Activated CD8-positive, alpha-beta memory T cell treated with anti-CD3 and anti-CD28 coated beads, Interleukin-2, amount 10 ng/mL, durations not matched to agents 7 days and 5 days (primary cell): ENCODE measurements at places on chromosomes 2 and 18. TPM values are rescaled to one million over a fixed set of nuclear protein-coding genes. Genes with fewer than 3 reads are reported as not detected.

DNA sequence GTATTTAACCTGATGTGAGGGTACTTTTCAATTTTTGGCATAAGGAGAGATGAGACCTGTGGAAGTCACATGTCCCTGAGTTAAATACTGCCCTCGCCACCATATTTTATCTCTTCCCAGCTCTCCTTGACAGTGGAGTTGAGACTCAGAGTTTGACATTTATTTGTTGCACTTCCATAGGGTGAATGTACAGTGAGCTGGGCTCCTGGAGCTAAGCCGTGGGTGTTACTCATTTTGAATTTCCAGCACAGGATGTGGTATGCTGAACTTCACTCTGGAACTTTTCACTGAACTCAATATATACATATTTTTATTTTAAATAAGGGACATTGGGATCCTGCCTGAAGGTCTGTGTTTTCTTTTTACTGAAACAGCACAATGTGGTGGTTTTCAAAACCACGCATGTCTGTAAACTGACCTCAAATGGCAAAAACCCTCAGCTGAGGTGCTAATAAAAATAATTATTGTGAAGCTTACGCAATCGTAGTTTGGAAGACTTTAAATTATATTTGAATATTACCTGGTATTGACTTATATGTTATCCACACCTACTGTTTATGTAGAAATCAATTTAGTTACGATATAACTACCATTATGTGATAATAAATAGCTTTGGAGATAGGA, 12.1 kb downstream of the RNF144A start:
- DNase-seq = no peak
- no peak overlapping the region for H3K4me3 ChIP-seq
- H3K4me1 ChIP-seq = peaks cover 22% of the 10 kb centered on the region
- H3K27ac ChIP-seq = no peak overlapping the region
- H3K27me3 ChIP-seq = no peaks in the 10 kb centered on the region
- H3K36me3 ChIP-seq = peaks cover 41% of the 10 kb centered on the region

DNA sequence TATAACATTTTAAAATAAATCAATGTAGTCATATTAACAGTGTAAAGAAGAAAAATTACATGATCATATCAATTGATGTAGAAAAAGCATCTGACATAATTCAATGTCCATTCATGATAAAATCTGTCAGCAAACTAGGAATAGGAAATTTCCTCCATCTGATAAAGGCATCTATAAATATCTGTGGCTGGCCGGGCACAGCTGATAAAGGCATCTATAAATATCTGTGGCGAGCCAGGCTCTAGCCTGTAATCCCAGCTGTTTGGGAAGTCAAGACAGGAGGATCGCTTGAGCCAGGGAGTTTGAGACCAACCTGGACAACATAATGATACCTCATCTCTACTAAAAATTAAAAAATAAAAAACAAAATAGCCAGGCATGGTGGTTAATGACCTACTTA, 18.1 kb upstream of the RANBP2 start:
- no peak overlapping the region for H3K4me3 ChIP-seq
- DNase-seq = no peak
- no peaks in the 10 kb centered on the region for H3K36me3 ChIP-seq
- no peak overlapping the region for H3K27ac ChIP-seq
- H3K27me3 ChIP-seq = peaks cover 2% of the 10 kb centered on the region
- no peaks in the 10 kb centered on the region for H3K4me1 ChIP-seq

- peaks cover 11% of the 10 kb centered on the region for H3K27me3 ChIP-seq
- DNase-seq = no peak
- H3K4me3 ChIP-seq = no peak overlapping the region
Observed at GRCh38 chr2:85089585-85089984, 43.6 kb upstream of the TCF7L1 start.

Gene PRKD3
- total RNA-seq = 39.6 TPM

Gene PLCD4
- 0.53 TPM for total RNA-seq

Gene ZNF385B
- total RNA-seq = not detected

GRCh38 chr18:25827961-25828561, 262.4 kb downstream of the SS18 start:
- no peak for DNase-seq
- peaks cover 4% of the 10 kb centered on the region for H3K27me3 ChIP-seq
- no peaks in the 10 kb centered on the region for H3K4me1 ChIP-seq
- H3K36me3 ChIP-seq = no peaks in the 10 kb centered on the region
- H3K4me3 ChIP-seq = no peak overlapping the region
- no peak overlapping the region for H3K27ac ChIP-seq

Gene POTEC
- not detected for total RNA-seq

DNA sequence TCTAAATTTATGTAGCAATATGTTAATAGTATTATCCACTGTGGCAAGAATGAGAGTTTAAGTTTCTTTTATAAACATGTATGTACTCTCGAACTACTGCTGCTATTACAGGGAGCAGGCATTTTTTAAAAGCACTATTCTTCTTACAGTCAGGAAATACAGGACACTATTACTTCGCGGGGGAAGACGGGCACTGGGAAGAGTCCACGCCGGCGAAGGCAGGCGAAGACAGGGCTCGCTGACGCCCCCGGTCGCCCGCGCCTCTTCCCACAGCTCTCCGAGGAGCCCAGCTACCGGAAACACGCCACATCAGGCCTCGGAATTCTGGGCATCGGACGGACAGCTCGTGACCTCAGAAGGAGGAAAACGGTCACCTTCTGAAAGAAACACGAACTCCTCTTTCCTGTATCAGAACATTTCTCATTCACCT, 90.2 kb downstream of the FAM161A start:
- DNase-seq = no peak
- peaks cover 6% of the 10 kb centered on the region for H3K36me3 ChIP-seq
- H3K4me1 ChIP-seq = peaks cover 21% of the 10 kb centered on the region
- H3K4me3 ChIP-seq = peak overlapping the region; percentile 92
- no peaks in the 10 kb centered on the region for H3K27me3 ChIP-seq

DNA sequence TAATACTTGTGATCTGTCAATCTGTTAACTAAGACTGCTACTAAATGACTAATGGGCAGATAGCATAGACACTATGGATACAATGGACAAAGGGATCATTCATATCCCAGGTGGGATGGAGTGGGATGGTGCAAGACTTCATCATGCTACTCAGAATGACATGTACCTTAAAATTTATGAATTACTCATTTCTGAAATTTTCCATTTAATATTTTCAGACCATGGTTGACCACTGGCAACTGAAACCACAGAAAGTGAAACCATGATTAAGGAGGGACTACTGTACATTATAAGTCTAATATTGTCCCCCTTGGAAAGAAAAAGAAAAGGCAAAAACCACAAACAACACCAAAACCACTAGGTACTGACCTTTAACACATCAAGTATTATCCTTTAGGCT, 247.0 kb upstream of the SYT4 start:
- H3K4me3 ChIP-seq = no peak overlapping the region
- no peaks in the 10 kb centered on the region for H3K36me3 ChIP-seq
- H3K4me1 ChIP-seq = no peaks in the 10 kb centered on the region
- no peaks in the 10 kb centered on the region for H3K27me3 ChIP-seq
- no peak for DNase-seq

DNA sequence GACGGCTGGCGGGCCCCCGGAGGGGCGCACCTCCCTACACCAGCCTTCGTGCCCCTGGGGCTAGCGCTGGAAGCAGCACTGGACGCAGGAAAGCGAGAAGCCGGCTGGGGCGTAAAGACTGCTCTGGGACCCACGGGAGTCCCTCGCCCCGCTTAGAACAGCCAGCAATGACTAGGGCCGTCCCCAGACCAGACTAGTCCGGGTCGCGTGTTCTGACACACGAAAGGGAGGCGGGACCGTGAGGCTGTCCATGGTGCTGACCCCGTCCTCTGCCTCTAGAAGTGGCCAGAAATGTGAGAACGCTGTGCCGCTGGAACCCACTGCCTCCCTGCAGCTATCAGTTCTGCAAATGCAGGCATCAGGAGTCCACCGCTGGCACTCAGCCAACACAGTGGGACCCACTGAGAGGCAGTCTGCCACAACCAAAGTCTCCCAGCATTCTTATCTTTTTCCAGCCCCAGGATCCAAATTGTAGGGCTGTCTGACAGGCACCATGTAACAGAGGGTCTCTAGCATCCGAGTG, at the start of gene UCN:
Gene UCN, minus strand, starts transcription at position 87 of the 523 bp plus-strand sequence. CDS start 550 bp downstream, outside the sequence.
- peaks cover 24% of the 10 kb centered on the region for H3K27me3 ChIP-seq
- DNase-seq = no peak
- H3K4me3 ChIP-seq = no peak within 1 kb of the TSS
- no peak within 1 kb of the TSS for H3K27ac ChIP-seq
- peaks cover 20% of the 10 kb centered on the region for H3K36me3 ChIP-seq
- peaks cover 3% of the 10 kb centered on the region for H3K4me1 ChIP-seq

DNA sequence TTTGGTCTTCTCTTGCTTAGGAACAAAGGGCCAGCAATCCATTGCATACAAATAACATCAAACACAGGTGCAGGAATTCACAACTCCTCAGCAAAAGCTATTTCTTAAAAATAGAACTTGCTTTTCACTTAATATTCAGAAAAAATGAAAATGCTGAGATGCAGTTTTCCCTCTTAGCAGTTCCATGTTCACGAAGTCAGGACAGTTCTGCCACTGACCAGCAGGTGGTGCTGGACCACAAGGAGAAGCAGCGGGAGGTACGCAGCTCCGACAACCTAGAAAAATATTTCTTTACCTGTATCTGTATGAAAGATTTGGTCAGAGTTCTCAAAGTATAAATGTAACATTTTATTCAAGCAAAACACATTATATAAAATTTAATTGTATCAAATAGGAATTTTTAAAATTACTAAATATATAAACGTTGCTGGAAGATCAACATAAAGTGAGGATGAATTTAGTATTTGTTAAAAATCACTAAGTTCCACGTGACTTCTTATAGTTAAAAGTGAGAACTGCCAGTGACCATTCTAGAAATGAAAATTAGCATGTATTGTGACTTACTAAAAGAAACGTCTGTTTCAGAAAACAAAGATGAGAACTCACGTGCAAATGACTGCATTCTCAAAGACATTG, 48.8 kb downstream of the ADNP2 start:
- peaks cover 10% of the 10 kb centered on the region for H3K4me1 ChIP-seq
- DNase-seq = peak; percentile 82
- H3K27ac ChIP-seq = no peak overlapping the region
- H3K27me3 ChIP-seq = peaks cover 17% of the 10 kb centered on the region
- H3K4me3 ChIP-seq = no peak overlapping the region
- H3K36me3 ChIP-seq = no peaks in the 10 kb centered on the region
